ENCODE measurements at places on chromosomes 6 and 20. TPM values are rescaled to one million over a fixed set of nuclear protein-coding genes. Genes with fewer than 3 reads are reported as not detected.

DNA sequence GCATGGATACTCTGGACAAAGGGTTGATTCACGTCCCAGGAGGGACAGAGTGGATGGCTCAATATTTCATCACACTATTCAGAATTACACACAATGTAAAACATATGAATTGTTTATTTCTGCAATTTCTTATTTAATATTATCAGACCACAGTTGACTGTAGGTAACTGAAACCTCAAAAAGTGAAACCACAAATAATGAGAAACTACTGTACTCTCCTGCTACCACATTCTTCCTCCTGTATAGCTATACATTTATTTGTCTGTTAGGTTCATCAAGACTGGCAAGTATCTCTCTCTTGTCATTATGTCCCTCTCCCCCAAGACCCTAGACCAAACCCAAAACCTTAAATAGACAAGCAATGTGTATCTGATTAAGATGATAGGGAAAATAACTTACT is 60.0 kb downstream of the SYCP2 start:
- DNase-seq = no peak

GRCh38 chr6:32803416-32803815 is 13.4 kb downstream of the HLA-DOB start:
- no peak for DNase-seq

DNA sequence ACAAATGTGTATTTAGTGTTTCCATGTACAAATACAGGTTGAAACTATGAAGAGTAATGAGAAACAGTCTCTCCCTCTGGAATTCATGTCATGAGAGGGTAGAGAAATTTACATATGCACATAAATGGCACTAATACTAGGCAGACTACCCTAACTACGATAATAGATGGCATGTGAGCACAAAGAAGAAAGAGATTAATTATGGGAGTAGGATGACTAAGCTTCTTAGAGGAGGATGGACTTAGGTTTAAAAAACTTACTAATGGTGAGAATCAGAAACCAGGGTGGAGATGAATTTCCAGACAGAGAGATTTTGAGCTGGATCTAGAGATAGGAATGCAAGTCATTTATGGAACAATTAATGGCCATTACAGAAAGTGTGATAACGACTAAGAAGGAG is 225.3 kb upstream of the HTR1E start:
- no peak for DNase-seq

- no peak for DNase-seq
These were observed 15.2 kb downstream of the DNAH8 start for GRCh38 chr6:38730140-38730862.

- DNase-seq = no peak
These were observed 85.6 kb upstream of the SRSF6 start for GRCh38 chr20:43372051-43372450.

DNA sequence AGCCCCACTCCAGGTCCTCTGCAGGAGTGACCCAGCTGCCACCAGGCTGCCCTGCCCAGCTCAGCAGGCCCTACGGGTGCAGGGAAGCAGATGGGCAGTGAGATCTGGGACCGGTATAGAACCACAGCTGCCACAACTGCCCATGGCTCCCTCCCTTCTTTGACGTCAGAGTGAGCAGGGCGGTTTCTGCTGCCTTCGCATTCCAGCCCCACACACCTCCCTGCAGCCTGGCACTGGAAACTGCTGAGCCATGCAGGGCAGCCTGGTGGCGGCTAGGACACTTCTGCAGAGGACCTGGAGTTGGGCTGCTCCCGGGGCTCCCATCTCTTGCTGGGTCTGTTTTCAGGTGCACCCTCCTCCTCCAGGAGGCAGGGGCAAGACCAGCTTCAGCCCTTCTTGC is 101.6 kb upstream of the CD93 start:
- no peak for DNase-seq

DNA sequence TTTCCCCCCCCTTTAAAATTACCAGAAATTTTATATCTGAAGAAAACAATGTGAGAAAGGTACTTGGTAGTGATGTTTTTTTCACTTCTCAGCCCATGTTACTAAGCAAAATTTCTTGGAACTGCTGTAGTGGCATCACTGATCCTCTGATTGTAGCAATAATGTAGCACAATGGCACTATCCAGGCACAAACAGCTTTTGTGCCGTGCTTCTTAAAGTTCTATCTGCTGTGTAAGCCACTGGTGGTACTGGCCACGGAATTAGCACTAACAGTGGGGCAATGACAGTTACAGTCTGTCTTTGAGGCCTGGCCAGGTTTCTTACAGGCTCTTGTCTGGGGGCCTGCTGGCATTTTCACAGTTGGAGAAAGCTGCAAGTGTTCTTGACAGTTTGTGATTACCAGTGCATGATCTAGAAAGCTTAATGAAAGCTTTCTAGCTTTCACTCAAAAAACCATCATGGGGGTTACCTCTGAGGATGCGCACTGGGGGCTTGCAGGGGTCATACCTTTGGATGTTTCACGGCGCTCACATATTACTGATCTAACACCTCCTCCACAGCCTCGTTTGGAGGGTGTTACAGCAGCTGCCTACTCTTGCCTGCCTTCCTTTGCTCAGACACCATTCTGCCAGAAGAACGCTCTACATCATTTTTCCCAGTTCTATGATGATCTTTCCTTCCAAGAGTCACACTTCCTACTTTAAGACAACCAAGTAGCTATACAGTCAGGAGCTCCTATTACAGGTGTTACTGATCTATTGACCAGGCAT is 58.4 kb upstream of the ARMH2 start:
- no peak for DNase-seq

The ENPP5 gene
- polyA plus RNA-seq = 18.7 TPM

The EYA2 gene
- 0.56 TPM for polyA plus RNA-seq

The SNAP25 gene
- 6.8 TPM for polyA plus RNA-seq

The BEND6 gene
- 5.7 TPM for polyA plus RNA-seq

The HLA-DQB1 gene
- 7.7 TPM for polyA plus RNA-seq
